Hepatic stellate cell (primary cell): ENCODE measurements at places on chromosomes 5 and 9.
A peak's percentile ranks its signal among the peaks of the same experiment; 100 is the strongest.

DNA sequence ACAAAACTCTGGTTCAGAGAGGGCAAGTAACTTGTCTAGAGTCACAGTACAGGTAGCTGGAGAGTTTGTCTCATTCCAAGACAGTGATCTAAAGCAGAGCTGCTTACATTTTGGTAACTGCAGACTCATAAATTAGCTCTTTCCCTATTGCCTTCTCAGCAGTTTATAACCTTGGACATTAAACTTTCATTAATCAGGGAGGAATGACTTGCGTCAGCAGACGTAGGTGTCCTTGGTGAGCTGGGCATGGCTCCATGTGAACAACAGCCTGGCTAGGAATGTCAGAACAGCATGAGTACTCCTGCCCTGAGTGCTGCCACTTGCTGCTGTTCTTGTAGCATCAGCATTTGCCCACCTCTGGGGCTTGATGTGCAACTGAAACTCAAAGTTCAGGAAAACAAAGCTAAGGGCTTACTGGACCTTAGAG, 2.2 kb upstream of the ALDOB start:
- DNase-seq, result no peak

DNA sequence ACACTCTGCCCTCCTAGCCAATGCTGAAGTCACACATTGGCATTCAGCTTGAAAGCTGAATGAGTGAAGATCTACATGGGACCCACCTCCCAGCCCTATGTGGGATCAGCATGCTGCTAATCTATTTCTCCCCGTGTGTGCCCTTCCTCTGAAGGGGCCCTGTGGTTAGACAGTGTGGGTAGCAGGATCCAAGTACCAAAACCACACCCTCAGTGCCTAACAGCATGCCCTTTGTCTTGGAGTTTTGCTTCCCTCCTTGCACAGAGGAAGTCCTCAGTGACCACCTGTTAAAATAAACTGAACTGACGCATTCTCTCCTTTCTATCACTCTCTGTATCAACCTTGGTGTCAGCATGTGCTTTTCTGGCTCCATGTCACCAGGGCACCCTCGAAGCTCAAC, 25.0 kb downstream of the SH3TC2 start:
- no peak for DNase-seq

DNA sequence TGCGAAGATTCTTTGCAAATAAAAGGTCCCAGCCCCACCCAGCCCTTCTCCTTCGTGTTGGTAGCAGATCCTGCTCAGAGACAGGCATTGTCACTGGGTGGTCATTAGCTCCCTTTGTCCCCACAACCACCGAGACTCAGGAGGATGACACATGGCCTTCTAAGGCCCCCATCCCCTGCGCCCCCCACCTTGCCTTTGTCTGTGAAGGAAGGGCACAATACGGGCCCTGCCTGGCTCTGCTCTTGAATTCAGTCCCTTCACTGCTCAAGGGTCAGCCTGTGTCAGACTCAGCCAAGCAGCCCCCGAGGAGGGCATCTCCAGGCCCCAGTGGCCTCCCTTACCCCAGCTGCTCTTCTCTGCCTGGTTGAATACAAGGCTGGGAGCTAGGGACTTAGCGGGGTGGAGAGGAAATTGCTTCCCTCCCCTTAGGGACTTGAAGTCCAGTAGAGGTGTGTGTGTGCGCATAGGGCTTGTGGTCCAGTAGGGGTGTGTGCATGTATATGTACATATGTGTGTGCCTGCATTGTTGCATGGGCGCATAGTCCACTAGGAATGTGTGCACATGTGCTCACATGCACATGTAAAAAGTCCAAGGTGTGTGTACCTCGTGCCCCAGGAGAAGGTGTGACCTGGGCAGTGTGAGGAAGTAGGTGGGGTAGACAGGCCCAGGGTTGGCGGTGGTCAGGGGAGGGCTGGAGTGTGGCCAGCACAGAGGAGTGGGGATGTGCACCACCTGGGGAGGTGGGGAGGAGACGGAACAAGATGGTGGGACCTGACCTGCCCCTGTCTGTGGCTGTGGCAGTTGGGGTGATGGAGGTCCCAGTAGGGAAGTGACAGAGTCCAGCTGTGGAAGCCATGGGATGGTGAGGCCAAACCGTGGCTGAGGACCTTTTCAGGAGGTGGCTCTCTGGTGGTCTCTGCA, 59.1 kb downstream of the PHF2 start:
- DNase-seq, result no peak

- DNase-seq, result peak; percentile 22
Measured at GRCh38 chr9:2621722-2622460, at the start of gene VLDLR. TSS of gene VLDLR (plus strand) at chr9:2621787. CDS start at chr9:2622190, 403 bp downstream.

- DNase-seq, result no peak
Measured at GRCh38 chr5:68592351-68592750, 376.8 kb downstream of the PIK3R1 start.

DNA sequence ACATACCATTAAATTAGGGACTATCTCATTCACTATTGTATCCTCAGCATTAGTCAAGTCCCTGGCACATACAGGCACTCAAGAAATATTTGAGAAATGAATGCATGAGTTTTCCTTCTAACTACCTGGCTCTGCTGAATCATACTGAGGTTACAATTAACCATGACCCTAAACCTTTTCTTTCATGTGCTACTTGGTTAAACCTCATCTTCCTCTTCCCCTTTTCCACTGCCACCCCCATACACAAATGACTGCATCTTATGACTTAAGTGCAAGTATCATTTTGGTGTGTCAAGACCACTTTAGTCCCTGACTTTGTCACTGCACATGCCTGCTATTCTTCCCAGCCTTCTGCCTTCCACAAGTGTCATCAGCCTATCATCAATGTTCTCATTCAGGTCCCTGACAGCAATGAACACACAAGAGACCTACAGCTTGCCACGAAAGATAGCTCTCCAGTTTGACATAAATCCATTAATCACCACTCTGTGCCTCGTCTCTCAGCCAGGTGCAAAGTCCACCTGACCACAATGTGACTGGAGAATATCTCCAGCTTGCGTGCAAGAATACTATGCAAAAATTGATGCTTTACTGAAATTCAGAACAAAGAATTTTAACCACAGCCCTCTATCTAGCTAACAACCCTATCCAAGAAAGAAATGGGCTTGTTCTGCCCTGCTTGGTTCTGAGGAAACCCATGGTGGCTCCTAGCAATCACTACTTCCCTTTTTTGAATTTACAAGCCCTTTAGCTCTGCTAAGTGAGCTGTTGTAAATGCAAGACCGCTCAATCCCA, 74.5 kb downstream of the MAPKAP1 start:
- DNase-seq, result no peak

DNA sequence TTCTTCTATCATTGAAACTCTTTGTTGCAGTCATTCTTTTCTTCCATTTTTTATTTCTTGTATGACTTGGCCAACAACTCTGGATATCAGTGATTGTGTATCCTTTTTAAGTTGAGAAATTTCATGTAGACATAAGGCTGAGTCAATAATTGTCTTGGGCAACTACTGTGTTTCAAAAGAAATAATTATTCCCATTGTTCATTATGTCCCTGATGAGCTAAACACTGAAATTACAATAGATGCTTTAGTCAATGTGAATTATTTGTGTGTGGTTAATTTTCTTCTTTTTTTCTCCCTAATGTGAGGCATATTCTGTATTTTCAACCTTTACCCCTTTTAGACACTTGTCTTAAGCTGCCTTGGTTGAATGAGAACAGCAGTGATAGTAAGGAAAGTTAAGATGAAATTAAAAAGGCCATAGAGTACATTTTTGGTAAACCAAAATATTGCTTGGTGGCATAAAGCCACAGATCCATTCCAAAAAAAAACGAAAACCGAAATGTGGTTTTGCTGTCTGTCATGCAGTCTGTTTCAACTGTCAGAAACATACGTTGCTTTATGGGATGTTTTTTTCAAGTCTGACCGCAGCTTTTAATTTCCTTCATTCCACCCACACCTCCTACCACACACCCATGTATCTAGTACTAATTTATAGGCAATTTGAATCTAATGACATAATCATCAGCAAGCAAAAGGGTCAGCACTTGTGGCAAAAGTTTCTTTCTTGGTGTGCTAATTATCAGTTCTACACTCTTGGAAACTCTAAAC, 21.1 kb downstream of the TLE4 start:
- no peak for DNase-seq

- no peak for DNase-seq
Measured at GRCh38 chr9:13939701-13940490, 374.0 kb downstream of the NFIB start.

- DNase-seq, result no peak
Measured at GRCh38 chr5:38768412-38769211, 77.2 kb upstream of the OSMR start.

GRCh38 chr9:12723409-12724028, 30.3 kb downstream of the TYRP1 start:
- no peak for DNase-seq

DNA sequence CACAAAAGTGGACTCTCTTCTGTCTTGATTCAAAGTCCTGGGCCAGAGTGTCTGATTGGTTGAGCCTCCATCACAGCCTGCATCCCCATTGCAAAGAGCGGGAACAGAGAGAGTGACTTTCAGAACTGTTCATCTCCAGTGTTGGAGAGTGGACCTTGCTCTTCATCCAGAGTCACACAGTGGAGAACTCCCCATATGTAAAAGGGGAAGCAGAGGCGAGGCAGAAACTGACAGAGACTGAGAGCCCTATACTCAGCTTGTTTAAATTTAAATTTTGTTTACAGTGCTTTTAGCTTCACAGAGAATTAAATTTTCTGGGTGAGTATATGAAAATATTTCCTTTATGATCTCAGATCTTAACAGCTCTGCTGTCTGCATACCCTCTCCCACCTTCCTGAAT, 70.0 kb upstream of the SSBP2 start:
- no peak for DNase-seq

GRCh38 chr5:12141496-12141895, 237.2 kb upstream of the CTNND2 start:
- DNase-seq, result no peak

DNA sequence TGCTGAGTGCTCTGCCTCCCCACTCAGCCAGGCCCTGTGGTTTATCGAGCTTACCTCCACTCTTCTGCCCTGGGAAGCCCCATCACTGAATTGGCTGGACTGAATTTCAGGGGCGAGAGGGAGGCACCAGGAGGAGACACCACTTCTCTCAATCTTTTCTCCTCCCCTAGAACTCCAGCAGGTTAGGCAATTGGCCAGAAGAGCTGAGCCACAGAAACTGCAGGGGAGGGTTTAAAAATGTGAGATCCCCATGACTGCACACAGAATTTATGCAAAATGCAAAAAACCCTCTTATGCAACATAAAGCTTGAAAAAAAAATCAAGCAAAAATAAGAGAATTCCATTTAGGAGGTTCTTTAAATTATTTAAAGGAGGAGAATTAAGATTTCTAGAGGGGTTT, 29.9 kb downstream of the TUT7 start:
- no peak for DNase-seq

GRCh38 chr5:79521156-79521555, 7.2 kb upstream of the HOMER1 start:
- DNase-seq, result no peak

- no peak for DNase-seq
Measured at GRCh38 chr9:71106992-71107391, 14.4 kb downstream of the TRPM3 start.

DNA sequence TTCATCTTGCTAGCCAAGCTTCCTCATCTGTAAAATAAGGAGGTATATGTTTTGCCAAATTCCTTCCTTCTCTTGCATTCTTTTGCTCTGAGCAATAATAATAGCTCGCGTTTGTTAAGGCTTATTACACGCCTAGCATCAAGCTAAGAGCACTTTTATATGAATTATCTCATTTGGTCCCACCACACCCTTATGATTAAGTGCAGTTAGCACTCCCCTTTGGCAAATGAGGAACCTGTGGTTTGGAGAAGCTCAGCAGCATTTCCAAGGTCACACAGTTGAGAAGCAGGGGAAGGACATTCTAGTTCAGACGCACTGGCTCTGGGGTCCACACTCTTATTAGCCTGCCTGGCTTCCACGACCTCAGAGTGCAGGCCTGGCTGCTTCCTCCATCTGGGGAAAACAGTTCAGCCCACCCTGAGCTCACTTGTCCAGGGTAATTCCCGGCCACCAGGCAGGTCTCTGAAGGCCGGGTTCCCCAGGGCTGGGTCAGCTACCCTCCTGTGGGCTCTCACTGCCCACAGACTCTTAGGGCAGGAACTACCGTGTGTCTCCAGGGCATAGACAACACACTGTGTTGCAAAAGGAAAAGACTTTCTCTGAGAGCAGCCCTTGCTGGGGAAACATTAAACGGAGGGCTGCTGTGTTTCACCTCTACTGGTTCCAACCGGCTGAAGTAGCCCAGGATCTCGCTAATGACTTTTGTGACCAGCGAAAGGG, 9.9 kb upstream of the FBP1 start:
- DNase-seq, result peak; percentile 37

DNA sequence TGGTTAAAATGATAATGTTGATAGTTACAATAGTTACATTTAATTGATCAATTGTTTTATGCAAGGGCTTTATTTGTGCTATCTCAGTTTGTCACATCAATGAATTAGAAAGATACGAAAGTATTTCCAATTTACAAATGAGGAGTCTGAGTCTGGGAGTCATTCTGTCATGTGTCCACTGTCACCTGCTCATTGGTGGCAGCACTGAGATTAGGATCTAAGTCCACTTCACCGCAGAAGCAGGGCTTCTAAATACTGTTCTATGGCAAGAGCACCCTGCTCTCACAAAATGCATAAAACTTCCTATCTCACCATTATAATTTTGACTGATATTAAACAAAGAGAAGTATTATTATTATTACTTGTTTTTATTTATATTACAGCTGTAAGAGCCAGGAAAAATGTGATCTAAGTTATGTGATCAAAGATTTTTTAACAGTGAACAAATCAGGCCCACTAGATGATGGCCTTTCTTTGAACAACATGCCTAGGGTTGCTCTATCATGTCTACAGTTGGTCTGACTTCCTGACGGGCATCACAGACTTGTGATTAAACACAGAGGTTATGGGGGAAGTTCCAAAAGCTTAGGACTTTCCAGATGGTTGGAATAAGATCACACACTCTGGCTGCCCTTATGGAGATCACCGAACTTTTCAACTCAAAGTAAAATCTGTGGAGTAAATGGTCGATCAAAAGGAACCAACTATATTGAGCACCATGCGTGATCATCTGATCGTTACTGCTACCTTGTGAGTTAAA, 15.1 kb downstream of the TLR4 start:
- no peak for DNase-seq

- no peak for DNase-seq
Measured at GRCh38 chr5:82820961-82821845, 256.0 kb downstream of the TMEM167A start.

DNA sequence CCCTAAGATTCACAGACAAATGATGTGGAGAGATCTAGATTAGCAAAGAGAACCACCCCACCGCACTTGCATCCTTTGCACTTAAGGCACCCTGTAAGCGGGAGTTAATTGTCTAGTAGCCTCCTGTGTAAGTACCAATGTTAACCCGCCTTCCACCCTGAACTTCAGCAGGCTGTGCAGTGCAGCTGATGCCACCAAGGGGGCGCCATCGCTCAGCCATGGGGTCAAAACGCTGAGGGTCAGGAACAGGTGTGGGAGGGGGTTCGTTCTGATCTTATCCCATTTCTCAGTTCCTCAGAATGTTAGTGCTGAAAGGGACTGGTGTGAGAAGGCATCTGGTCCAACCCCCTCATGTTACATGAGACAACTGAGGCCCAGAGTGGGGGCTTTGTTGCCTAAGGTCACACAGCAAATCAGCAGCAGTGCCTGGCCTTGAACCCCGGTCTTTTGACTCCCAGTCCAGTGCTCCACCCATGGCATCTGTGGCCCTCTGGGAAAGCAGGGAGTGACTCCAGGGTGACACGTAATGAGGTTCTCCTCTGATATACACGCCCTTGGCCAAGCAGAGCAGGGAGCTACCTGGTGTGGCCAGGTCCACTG, 57.3 kb downstream of the CYFIP2 start:
- DNase-seq, result no peak

- DNase-seq, result no peak
Measured at GRCh38 chr5:136206361-136206760, 13.4 kb upstream of the SMIM32 start.
